ENCODE measurements at places on chromosomes 5 and 9. TPM values are rescaled to one million over a fixed set of nuclear protein-coding genes. Genes with fewer than 3 reads are reported as not detected.

Gene CARTPT
- not detected for total RNA-seq

Gene ABLIM3
- total RNA-seq = 11.3 TPM

Gene ACOT12
- total RNA-seq = not detected

Gene CATSPER3
- total RNA-seq = 0.21 TPM

Gene GFI1B
- not detected for total RNA-seq

Gene PCDH1
- total RNA-seq = 121 TPM

Gene IL9
- not detected for total RNA-seq

Gene CDH10
- not detected for total RNA-seq

Gene VLDLR
- total RNA-seq = 31.4 TPM

Gene TYRP1
- total RNA-seq = not detected

Gene SKP1
- total RNA-seq = 139 TPM

Gene C7
- not detected for total RNA-seq
